ENCODE measurements at places on chromosomes 13 and 19.

GRCh38 chr19:44757735-44758505 lies 9.4 kb downstream of the BCL3 start:
- DNase-seq: peak; percentile 65

DNA sequence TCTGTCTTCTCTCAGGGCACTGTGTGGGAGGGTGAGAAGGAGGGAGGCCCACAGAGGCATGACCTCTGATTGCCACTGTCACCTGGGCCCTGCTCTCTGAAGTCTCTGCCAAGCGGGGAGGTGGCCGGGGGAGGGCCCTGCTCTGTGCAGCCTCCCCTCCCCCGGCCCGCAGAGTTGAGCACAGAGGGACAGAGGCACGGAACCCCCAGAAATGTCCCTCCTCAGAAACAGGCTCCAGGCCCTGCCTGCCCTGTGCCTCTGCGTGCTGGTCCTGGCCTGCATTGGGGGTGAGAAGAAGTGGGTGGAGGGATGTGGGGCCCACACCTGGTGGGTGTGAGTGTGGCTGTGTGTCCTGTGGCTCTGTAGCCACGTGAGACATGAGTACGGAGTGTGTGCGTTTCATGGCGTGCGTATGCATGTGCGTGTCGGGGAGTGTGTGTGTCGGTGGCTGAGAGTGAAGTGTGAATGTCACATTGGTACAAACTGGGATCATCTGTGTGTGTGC lies at the start of gene APOC4:
TSS of gene APOC4 (plus strand) at position 171 of the 505 bp plus-strand sequence. CDS start at position 212, 41 bp downstream.
- DNase-seq: no peak

- DNase-seq: peak; percentile 83
Measured at GRCh38 chr13:113907635-113908617, 44.0 kb upstream of the GAS6 start.

DNA sequence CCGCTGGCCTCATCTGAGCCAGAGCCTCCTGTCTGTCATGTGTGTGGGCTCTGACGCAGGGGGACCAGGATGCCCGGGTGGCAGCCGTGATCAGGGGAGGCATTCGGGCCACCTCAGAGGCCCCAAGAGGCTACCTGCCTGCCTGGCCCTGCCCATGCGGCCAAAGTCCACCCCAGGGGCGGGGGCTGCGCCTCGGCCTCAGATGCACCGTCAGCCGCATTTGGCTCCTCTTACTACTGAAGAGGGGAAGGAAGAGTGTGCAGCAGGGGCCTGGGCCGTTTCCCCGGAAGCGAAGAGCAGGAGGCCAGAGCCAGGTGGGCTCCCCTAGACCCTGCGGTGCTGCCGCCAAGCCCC lies 34.0 kb downstream of the C13orf46 start:
- no peak for DNase-seq

- DNase-seq: no peak
Measured at GRCh38 chr13:55543053-55543452, 1597.7 kb upstream of the PRR20A start.

- no peak for DNase-seq
Measured at GRCh38 chr19:47096721-47097120, 16.9 kb downstream of the ZC3H4 start.

GRCh38 chr19:34241513-34242337 lies 12.6 kb upstream of the GARRE1 start:
- DNase-seq: peak; percentile 16

GRCh38 chr13:31945202-31945961 lies 86.2 kb upstream of the FRY start:
- peak; percentile 87 for DNase-seq

DNA sequence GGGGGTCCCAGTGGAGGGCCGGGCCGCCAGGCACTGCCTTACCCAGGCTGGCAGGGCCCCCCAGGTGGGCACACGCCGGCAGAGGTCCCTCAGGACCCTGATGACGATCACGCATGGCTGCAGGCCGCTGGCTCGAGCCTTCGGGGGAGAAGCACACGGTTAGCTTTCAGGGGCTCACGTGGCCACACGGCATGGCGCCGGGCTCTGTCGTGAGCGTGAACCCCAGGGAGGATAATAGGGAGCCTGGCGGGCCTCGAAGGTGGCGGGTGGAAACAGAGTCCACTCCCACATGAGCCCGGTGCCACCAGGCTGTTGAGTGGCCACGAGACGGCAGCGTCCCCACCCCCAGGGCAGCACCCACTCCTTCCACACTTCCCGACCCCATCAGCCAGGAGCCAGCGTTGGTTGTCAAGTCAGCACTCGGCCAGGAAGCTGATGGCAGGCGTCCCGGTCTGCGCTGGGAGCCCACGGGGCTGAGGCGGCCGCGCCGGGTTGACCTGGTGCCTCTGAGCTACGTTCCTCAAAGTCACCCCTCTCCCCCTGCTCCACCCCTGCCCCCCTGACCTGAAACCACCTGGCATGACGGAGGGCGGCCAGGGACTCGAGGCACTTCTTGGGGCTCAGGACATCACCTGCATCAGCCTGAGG lies 24.7 kb upstream of the MATK start:
- no peak for DNase-seq

DNA sequence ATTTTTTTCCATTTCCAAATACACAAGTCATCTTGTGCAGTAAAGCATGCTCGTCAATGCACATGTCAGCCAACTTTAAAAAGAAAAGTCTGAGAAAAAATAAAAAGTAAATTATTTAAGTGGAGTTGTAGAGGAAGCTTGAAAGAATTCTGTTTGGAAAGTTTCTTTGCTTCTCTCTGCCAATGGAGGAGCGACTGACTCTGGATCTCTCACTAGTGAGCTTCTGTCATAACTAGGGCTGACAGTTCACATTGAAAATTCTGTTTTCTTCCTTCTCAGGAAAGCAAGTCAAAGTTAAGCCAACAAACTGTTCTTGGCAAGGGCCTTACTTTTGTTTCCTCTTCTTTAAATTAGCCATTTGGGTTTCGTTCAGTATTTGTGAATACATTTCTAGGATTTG lies 298.2 kb downstream of the POU4F1 start:
- no peak for DNase-seq

DNA sequence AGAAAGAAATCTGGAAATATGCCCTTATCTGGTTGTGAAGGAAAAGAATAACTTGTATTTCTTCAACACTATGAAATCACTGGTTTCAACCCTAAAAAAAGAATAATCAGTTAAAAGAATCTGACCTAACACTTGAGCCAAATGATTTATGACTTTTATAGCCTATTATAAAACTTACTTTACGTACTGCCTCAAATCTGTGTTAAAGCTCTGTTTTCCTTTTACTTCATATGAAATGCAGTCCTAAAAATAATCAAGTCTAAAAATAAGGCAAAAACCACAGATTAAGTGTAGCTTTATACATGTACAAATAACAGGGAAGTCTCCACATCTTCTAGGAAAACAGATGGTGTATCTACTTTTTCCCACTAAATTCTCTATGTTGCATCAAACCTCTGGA lies 101.3 kb downstream of the VWA8 start:
- peak; percentile 78 for DNase-seq

- DNase-seq: no peak
Measured at GRCh38 chr13:97848886-97849285, 104.6 kb upstream of the IPO5 start.

Data from EH (cell line).